ENCODE measurements at places on chromosomes 5 and 9.

DNA sequence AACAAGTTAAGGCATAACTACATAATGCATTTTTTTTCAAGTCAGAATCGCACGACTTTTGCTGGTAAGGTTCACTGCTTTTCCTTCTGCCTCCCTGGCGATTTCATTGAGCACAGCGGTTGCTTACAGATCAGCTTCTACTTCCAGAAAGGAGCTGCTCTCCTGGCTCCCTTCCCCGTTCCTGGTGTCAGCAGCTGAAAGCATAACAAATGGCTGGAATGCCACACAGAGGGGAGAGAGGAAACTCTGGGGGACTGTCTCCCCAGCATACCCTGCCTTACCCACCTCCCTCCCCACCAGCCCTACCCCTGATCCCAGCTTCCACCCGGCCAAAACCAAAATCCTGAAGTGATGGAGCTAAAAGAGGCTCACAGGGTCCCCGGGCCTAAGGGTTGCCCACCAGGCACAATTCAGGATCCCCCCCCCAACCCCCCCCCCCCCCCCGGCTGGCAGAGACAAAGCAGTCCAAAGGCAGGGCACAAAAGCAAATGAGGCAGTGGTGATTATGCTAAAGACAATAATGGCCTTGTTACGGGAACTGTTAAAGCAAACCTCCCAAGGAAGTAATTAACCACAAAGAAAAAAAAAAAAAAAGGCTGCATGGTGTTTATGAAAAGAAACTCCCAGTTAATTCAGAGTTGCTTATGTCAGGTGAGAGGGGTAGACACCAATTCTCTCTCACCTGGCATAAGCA lies 126.1 kb upstream of the WWC1 start:
- peak; percentile 29 for DNase-seq

- no peak for DNase-seq
These were observed 6.5 kb upstream of the TMEM210 start for GRCh38 chr9:137178201-137178938.

DNA sequence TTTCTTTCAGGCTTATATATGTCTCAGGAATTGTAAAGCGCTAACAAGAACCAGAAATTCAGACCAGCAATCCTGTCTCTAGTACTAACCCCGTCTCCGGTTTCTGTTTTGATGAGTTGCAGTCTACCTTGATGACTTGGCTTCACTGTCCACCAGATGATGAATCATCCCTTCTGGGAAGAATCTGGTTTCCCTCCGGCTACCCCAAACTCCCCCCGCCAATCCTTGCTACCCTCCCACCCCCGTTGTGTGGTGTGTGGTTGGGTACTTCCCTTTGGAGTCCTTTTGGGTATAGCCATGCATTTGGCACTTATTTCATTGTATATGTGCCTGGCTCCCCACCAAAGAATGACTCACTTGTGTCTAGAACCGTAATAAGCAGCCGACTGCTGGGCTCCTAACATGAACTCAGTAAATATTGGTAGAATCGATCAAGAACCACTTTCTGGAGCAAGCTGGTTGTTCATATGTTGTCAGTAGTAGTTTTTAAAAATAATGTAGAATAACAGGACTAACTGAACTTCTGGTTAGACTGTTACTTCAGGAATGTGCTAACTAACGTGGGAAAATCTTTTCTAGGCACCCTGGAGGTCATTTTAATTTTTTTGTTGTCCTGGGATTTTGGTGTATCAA lies 8.3 kb upstream of the TGFBI start:
- DNase-seq: no peak

DNA sequence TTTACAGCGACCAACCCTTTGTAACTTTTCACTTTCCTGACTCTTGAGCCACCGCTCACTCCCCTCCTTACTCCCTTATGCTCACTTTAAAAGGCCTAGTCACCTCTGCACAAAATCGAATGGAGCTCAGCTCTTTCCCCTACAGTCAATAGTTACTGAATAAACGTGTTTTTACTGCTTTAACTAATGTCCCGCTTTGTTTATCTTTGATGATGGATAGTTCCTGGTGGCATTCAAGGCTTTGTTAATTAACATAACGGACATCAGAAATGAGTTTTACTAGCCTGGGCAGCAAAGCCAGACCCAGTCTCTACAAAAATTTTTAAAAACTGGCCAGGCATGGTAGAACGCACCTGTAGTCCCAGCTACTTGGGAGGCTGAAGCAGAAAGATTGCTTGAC lies 5.0 kb downstream of the SERINC5 start:
- DNase-seq: peak; percentile 15

DNA sequence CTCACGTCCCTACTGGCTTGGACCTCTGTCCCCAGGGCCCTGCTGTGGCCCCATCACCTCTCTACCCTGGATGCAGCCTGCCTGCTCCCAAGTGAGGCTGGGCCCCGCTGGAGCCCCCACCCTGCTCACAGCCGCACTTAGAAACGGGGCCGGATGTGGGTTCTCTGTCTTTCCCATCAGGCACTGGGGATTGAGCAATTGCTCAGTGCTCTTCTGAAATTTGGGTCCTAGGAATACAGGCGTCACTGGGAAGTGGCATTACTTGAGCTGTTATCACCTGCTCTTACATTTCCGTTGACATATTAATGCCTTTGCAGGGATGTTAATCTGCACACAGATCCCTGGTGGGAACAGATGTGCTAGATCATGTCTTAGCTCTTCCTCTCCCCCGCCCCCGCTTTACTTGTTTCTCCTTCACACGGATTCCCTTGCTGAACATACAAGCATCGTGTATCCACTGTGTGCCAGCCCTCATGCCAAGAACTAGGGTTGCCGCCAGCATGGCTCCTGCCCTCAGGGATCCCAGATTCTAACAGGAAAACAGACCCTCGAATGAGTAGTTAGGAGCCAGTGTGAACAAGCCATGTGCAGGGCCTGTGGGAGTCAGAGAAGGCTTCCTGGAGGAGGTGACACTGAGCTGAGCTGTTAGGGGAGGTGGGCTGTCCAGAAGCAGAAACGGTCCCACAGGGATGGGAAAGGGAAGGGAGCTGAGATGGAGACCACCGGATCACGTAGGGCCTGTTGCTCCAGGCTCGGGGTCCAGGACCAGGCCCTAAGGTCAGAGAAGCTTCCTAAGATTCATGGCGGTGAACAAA lies 65.1 kb downstream of the NEK6 start:
- DNase-seq: no peak

GRCh38 chr9:129889122-129889940 lies 54.1 kb downstream of the USP20 start:
- DNase-seq: no peak

DNA sequence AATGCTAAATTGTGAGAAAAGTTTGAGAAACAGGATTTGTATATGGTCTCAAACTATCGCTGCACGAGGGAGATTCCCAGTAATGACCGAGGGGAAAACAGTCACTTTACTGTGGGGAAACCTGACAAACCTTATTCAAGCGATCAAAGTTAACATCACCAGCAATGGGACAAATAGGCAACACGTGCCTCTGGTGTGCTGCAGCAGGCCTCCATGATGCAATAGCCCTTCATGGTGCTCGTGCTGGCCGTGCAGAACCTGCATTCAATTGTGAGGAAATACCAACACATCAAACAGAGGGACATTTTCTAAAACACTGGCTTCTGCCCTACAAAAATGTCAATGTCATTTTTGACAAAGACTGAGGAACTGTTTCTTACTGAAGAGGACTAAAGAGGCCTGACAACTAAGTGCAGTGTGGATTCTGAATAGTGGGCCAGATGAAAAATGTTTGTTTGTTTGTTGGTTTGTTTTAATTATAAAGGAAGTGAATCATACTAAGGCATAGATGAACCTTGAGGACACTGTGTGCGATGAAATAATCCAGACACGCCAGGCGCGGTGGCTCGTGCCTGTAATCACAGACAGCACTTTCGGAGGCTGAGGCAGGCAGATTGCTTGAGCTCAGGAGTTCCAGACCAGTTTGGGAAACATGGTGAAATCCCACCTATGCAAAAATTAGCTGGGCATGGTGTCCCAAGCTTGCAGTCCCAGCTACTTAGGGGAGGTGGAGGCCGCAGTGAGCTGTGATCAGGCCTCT lies 17.6 kb upstream of the MARCHF6 start:
- DNase-seq: no peak

DNA sequence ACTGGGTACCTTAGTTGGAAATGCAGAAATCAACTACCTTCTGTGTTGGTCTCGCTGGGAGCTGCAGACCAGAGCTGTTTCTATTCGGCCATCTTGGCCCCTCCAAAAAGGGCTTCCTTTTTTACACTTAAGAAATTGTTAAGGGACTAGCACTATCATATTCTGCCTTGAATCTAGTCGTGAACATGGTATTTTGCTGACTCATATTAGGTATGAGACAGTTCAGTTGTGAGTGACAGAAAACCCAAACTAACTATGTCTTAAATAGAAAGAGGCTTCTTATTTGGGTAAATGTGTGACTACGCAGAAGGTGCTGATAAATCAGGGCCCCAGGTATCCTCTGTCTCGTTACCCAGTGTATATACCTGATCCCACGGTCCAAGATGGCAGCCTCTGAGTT lies 298.2 kb downstream of the EDIL3 start:
- no peak for DNase-seq

GRCh38 chr9:17852108-17852507 lies 273.2 kb downstream of the SH3GL2 start:
- DNase-seq: no peak

DNA sequence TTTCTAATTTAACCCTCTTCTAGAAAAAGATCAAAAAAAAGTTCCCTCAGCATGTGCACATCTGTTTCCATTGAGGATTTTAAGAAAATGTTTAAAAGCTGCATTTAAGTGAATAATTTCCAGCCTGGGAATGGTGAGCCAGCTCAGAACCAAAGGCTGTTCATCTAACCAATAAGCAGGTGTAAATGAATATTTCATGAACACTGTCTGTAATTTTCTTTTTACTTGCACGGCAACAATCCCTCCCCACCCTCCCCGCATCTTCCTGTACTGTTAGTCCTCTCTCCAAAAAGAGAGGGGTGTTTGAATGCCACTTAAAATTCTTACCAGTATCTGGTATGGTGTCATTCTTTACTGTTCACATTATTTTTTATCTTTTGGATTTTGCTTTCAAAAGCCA lies 425.6 kb downstream of the PDE4D start:
- no peak for DNase-seq
